ENCODE measurements at places on chromosomes 3 and 15.

DNA sequence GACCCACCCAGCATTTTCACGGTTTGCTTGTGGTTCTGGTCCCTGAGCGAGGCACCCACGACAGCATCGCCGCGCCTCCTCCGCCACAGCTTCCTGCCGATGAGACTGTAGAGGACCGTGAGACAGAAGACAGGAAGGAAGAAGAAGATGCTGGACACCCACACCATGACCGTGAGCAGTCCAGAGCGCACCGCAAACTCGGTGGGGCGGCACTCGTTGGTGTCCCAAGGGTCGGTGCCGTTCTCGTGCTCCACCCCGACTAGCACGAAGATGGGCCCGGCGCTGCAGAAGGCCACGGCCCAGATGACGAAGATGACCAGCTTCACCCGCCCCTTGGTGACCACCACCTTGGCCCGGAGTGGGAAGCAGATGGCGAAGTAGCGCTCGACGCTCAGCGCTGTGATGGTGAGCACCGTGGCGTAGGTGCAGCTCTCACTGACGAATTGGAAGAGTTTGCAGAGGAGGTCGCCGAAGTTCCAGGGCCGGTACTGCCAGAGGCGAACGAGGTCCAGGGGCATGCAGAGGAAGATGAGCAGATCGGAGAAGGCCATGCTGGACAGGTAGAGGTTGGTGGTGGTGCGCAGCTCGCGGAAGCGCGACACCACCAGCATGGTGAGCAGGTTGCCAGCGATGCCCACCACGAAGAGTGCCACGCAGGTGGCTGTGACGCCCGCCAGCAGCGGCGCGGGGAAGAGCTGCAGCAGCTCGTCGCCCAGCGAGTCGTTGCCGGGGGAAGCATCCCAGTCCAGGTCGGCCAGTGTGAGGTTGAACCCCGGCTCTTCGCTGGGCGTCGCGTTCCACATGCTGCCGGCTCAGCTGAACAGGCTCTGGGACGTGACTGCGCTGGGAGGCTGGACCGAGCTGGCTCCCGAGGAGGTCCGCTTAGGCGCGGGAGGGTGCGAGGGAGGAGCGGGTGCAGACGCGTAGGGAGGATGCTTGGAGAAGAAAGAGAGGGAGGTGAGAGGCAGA, at the start of gene GHSR:
TSS of gene GHSR (minus strand) at position 846 of the 969 bp plus-strand sequence. CDS start at position 803, 43 bp downstream.
- DNase-seq = no peak

DNA sequence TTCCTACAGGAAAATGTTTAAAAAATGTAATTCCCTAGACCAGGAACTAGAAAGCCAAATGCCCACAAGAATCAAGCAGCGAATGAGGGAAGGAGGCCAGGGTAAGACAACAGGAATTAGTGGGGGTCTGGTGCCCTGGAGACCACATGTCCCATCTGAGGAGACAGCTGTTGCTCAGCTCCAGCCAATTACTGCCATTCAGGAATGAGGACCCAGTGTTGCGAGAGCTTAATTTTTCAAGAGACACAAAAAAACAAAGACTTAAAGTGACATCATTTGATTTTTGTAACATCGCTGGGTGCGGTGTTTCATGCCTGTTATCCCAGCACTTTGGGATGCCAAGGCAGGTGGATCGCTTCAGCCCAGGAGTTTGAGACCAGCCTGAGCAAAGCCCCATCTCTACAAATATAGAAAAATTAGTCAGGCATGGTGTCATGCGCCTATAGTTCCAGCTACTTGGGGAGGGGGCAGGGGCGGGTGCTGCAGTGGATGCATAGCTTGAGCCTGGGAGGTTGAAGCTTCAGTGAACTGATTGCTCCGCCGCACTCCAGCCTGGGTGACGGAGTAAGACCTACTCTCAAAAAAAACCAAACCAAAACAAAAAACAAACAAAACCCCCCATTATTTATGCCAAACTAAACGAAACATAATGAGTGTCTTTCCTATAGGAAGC, 52.8 kb upstream of the LRIG1 start:
- DNase-seq = no peak

DNA sequence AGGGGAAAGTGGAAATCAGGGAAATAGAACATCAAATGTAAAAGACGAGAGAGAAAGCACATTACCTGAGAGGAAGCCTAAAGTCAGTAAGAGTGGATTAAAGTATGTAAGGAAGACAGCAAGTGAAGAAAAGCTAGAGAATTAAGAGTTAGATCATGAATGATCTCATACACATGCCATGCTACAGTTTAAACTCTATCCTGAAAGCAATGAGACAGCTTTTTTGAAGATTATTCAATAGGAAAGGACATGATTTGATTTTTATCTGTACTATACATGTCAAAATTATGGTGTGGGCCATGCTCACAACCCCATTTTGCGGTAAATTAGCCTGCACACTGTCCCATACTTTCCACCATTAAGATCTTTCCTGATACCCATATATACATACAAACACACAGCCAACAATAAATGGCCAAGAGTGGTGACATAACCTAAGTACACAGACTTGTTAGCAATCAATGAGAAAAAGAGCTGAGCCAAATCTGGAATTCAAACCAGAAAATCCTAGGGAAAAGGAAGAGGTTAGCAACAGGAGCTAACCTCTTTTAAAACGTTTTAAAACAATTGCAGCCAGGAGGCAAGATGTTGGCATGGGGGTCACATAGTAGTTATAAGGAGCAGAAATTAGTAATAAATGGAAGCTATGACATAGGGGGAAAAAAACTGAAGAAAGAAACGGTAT, 4.5 kb downstream of the MYO9A start:
- no peak for DNase-seq

DNA sequence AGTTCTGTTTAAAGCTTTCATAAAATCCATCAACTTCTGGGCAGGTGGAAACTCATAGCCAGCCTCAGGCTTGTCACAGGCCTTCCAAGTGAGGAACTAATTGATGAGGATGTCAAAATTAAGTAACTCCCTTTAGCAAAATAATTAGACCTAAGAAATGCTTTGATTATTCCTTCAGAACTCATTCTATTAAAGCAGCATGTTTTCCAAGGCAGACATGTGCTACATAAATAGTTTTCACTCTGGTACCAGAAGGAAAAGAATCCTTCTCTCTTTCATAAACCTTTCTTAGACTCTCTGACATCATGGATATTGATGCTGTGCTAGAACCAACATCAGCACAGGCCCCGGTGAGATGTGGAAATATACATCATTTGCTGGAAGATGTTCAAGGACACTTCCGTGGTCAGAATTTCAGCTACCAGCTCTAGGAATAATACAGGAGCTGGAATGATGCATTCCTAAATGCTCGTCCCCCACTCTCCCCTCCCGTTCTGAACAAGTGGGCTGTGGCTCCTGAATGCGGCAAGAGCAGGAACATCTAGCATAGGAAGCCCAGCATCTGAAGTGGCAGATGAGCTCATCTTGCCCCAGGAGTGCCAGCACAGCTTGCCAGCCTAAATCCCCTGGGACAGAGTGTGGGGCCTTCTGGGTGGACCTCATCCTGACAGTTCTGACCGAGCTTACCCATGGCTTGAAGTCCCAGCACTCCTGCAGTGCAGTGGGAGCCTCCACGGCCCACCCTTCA, 82.4 kb downstream of the WWTR1 start:
- peak; percentile 69 for DNase-seq

- no peak for DNase-seq
These were observed 816 bp upstream of the ACAN start for GRCh38 chr15:88802250-88802990.

DNA sequence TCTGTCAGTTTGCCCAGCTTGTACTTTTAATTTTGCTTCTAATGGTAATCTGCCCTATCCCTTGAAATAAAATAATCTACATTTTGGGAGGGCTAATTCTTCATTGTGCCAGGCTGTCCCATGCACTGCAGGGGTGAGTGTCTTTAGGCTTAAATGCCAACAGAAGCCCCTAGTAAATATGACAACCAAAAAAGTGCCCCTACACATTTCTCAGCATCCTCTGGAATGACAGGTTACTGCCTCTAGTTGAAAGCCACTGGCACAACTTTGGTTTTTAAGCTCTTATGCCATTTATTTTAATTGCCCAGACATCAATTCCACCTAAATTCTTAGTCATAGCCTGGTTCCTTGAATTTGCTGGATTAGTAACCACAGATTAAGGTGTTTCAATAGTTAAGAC, 3.4 kb downstream of the EPM2AIP1 start:
- DNase-seq = no peak

- DNase-seq = no peak
These were observed 55.2 kb downstream of the COL8A1 start for GRCh38 chr3:99693636-99694035.

DNA sequence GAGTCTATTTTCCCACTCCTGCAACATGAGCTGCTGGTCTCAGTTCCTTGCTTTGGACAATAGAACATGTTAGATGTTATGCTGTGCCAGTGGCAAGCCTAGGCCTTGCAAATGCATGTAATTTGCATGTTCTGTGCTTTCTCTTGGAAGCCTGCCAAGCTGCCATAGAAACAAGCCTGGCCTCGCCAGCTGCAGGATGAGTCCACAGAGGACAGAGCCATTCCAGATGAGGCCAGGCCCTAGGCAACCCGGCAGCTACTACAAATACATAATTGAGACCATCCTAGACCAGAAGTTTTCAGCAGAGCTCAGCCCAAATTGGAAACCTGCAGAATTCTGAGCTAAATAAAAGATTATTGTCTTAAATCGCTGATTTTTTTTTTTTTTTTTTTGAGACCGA, 39.6 kb downstream of the TRIM69 start:
- no peak for DNase-seq

GRCh38 chr15:95446854-95447253, 883.6 kb upstream of the NR2F2 start:
- DNase-seq = no peak

GRCh38 chr3:128392021-128392420, 74.7 kb downstream of the DNAJB8 start:
- DNase-seq = no peak

DNA sequence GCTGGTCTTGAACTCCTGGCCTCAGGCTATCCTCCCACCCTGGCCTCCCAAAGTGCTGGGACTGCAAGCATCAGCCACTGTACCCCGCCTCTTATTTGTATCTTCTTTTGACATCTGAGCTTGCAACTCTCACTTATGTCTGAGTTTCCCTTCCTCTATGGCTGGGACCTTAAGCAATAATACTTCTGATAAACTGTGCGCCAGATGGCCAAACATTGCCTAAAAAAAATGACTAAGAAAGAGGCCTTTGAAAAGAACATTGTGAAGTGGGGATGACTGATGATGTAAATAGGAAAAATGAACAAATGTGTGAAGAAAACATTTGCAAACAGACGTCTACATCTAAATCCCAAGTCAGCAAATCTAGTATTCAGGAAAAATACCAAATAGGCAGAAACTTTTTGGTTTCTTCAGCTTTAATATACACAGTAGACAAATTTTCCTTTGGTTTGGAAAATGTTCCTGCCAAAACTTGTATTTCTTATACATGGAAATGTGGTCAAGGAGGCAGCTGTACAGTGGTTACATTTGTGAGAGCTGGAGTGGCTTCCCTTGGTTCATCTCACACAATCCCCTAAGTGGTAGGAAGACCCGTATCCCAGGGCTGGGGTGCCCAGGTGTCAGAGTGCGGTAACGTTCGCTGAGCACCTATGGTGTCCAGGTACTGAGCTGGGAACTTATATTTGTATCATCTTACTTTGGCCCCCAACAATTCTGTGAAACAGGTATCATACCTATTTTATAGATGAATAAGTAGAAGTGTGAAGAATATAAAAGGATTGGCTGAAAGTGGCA, 11.6 kb upstream of the TFRC start:
- DNase-seq = no peak

DNA sequence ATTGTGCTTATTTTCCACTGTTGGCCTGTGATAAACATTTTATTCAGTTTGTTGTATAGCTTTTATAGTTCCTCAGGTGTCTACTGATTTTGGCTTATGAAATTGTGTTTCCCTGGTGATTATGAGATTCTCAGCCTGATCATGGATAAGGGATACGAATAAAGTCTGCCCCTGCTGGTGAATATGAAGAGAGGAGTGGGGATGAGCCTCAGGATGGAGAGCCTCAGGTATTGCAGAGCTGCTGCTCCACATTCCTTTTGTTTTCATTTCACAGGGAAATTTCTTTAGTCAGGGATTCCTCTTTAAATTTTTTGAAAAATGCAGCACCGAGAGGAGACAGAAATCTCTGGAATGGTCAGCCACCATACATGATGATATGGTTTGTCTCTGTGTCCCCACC, 14.7 kb upstream of the RAB6B start:
- DNase-seq = no peak

DNA sequence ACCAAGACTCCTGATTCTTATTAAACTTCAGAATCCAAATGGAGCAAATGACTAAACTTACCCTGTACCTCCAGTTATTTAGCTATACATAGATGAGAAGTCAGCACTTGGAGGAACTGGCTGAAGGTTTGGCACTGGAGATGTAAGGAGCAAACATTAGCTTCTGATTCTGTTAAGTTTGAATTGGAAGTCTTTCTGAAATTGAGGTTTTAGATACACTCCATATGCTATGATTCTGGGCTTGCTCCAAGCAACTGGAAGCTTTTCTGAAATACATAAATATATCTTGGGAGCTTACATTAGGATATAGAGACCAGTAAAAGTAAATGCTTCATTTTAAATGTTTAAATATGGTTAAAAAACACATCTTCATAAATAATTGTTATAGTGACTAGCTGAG, 333.7 kb downstream of the EPHA3 start:
- no peak for DNase-seq

DNA sequence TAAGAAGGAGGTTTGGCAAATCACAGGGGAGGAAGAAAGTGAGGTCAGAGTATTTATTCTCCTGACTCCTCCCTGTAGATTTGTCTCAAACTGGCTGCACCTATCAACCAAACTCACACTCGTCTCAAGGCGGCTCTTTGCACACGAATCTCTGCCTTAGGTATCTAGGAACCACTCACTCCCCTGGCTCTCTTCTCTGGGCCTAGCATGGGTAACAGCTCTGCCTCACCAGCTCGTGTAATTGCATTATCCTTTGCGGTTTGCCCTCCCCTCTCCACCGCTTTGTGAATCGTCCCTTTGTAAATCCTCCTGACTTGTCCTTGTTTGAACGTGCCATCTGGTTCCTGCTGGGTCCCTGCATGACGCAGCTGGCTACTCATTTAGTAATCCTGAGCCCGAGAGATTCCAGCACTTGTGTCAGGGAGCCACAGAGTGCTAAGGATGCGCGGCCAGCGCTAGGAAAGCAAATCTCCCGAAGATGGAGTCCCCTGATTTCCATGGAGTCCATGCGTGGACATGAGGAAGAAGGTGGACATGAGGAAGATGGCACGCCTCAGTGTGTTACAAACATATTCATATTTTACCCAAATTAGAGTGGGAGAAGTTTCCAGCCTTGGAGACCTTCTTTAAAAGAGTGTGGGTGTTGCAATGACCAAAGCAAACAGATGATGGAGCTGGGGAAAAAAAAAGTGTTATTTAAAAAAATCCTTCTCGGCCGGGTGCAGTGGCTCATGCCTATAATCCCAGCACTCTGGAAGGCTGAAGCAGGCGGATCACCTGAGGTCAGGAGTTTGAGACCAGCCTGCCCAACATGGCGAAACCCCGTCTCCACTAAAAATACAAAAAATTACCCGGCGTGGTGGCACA, 26.7 kb downstream of the NRROS start:
- peak; percentile 70 for DNase-seq

- no peak for DNase-seq
These were observed 5.9 kb downstream of the TTLL3 start for GRCh38 chr3:9815986-9816385.

- DNase-seq = no peak
These were observed 29.3 kb downstream of the ZNF710 start for GRCh38 chr15:90030376-90030775.

All from urothelium cell line (cell line).